Fibroblast of the aortic adventitia (primary cell): ENCODE measurements at places on chromosomes 6 and 20. TPM values are rescaled to one million over a fixed set of nuclear protein-coding genes. Genes with fewer than 3 reads are reported as not detected.

GRCh38 chr6:166465671-166466087 is 82.9 kb upstream of the MPC1 start:
- peak; percentile 78 for DNase-seq

- DNase-seq, result no peak
These were observed 575 bp upstream of the SLC17A9 start for GRCh38 chr20:62951896-62952372.

DNA sequence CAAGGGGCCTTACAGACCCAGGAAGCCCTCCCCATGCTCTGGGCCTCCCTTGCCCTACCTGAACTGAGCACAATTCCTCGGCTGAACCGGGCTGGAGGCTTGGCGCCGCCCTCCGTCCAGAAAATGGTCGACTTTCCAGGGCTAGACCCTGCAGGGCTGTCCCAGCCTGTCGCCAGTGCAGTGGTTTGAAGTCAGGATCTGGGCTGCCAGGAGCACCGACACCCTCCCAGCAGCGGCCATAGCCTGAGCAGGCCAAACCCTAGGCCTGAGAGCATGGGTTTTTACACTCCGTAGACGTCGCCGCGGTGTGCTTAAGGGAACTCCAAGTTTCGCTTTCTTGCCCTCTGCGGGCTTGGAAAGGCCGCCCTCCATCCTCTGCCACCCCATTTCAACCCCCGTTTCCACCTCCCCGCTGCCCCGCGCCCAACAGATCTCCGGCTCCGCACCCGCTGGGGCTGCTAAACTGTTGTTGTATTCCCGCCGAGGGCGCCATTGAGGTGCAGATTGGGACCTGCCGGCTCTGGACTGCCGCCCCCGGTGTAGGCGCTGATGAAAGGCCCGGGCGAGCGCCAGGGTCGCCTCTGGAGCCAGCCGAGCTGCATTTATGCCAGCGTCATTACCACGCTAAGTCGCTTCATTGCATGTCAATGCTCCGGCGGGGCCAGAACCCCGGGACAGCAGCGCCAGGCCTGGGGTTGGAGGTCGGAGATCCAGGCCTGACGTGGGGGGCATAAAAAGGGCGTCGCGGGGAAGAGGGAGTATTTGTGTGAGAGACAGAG is 2.2 kb upstream of the TFAP2A start:
- DNase-seq, result no peak

GRCh38 chr6:134436281-134436815 is 118.4 kb upstream of the SGK1 start:
- peak; percentile 96 for DNase-seq

- no peak for DNase-seq
These were observed 122.1 kb upstream of the SPACA1 start for GRCh38 chr6:87925373-87926060.

GRCh38 chr20:15336536-15336935 is 999.1 kb upstream of the FLRT3 start:
- DNase-seq, result no peak

- peak; percentile 92 for DNase-seq
These were observed 67.8 kb downstream of the TIAM2 start for GRCh38 chr6:155062866-155063341.

GRCh38 chr6:41409489-41409888 is 74.1 kb downstream of the NCR2 start:
- DNase-seq, result no peak

DNA sequence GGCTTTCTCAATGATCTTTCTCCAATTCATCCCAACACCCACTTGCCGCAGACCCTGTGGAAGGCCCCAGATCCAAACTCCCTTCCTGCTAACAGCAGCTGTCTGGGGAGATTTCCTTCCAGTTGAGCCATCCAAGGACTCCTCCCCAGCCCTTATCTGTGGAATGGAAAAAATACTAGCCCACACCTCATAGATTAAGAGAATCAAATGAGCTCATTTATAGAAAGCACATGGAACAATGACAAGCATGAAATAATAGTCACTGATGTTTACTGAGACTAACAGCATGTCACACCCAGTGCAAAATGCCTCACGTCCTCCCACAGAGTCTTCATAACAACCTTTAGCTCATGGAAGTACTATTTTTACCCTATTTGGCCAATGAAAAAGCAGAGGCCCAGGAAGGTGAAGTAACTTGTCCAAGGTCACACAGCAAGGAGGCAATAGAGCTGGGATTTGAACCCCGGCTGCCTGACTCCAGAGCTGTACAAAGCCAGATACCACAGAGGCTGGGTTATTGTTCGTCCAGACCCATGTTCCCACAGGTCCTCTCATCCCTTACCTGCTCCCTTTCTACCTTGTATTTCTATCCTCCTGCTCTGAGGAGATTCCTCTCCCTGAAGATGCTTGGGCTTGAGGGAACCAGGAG is 23.4 kb upstream of the PTGIS start:
- DNase-seq, result peak; percentile 98

DNA sequence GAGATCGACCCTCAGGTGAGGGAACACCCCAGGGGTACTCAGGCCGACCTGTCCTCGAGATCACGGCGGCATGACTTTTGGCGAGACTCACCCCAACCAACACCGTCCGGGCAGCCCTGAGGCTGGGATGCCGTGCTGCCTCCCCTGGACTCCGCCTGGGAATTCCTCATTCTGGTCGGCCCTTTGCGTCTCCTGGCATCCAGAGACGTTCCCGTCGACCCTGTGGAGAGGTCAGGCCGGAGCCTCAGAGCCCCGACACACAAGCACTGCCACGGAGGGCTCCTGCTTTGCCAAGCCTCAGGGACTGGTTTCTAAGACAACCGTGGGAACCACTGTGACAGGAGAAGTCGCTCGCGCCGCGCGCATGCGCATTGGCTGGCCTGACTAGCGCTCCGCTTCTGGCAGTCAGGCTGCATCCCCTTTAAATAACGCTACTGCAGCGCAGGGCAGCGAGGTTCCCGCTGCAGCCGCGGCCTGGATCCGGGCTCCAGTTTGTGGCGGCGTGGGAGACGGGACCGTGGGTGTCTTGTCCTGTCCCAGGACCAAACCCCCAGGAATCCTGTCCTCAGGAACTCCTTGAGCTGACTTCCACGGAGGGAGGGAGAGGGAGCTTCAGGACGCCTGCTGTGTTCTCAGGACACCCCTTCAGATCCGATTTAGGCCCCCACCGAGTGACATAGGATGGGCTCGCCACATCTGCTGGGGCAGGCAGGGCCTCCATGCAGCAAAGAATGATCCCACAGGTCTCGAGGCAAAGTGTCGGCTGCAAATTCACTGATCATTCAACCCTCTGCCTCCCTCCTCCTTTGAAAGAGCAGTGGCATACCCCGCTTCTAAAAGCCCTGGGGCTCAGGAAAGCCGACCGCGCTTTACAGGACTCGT is 163.2 kb upstream of the ZNF337 start:
- peak; percentile 39 for DNase-seq

DNA sequence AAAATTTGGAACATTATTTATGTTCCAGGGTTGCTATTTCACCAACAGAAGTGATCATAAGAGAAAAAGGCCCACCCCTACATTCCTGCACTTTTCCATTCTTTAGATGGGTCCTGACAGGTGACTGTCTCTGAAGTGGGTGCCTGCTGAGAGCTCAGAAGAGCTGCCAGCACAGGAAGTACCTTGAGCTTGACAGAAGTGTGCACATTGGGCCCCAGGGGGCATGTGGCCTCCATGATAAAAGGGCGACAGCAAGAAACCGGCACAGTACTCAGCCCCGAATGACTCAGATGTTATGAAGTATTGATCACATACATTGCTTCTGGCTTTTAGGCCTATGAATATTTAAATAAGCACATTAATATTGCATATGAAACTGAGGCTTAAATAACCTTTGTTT is 150.4 kb downstream of the PCSK2 start:
- no peak for DNase-seq

DNA sequence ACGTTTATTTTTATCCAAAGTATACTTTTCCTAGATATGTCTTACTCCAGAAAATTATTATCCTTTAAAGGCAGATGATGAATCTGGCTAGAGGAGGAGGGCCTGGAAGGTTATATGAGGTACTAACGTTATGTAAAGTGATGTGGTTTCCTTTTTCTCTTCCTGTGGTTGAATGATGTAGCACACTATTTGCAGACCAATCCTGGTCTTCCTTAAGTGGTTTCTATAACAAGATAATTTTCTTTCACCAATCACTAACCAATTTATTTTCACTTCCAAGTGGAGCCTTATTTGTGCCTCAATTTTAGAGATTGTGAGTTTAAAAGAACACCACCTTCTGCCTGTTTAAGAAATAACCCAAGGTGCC is 154.6 kb upstream of the SOX4 start:
- no peak for DNase-seq

- DNase-seq, result no peak
These were observed 8.6 kb upstream of the TUBB2B start for GRCh38 chr6:3236005-3236404.

DNA sequence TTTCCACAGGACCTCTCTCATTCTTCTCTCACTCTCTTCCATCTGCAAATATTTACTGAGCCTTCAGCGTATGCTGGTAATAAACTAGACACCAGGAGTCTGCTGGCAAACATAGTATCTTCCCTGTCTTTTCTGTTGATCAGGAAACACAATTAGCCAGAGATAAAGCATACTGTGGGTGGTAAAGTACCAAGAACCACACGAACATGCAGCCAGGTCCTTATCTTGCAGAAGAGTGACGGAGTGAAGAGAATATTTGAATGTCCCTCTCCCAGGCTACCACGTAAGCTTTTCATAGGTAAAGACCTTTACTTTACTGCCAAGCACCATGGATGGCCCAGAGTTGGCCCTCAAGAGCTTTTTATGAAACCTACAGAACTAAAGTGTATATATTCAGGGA is 13.3 kb downstream of the FHL5 start:
- no peak for DNase-seq

- DNase-seq, result no peak
These were observed 13.5 kb upstream of the PRDM1 start for GRCh38 chr6:106072501-106073090.

- no peak for DNase-seq
These were observed 2.6 kb downstream of the CLIC1 start for GRCh38 chr6:31733734-31734133.

GRCh38 chr6:99121748-99122147 is 174.0 kb upstream of the FBXL4 start:
- no peak for DNase-seq

DNA sequence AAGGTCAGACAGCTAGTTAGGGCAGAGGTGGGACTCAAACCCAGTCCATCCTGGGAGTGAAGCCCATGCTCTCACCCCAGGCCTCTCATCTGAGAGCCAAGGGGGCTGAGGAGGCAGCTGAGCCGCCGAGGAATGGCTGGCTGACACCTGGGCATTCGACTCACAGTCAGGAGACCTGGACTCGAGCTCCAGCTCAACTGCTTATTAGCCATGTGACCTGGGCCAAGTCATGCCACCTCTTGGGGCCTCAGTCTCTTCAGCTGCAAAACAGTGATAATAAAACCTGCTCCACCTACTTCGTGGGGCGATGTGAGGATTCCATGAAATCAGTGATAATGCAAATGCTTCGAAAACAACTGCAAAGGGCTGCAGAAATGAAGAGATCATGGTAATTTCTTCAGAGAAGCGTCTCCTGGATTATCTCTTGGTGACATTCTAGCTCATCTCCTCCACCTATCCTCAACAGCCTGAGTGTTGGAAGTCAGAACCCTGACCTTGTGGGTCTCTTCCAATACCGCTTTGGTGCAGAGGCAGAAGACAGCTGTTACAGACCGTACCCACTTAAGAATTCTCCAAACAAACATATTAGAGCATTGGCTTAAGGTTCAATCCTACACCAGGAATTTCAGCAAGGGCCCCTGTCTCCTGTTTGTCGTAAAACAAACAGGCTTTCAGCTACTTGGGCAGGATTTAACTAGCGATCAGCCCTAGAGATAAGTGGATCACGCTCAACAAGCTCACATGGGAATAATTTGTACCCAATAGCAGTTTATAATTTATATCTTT is 60.0 kb upstream of the PIM1 start:
- no peak for DNase-seq

DNA sequence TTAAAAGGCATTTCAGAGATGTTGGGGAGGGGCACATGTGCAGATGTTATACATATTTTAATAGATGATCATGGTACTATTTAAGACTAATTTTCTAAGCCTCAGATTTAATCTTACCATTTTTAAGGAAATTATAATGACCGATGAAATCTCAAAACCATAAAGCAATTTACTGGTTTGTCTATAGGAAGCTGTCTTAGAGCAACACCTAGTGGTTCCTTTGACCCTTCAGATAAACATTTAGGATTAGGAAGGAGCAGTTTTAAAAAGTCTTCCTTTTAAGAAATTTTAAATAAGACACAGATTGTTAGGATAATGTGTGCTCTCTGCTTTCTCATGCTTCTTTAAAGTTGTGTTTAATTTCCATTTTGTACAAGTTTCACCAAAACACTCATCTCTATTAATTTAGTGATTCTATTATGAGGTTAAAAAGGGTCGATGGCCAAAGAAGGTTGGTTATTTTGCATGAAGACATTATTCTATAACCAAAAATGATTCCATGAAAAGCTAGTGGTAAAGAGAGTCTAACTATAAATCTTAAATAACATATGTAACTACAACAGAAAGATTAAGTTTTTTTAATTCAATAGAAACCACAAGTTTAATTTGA is 376.4 kb downstream of the HACE1 start:
- peak; percentile 3 for DNase-seq

- DNase-seq, result peak; percentile 68
These were observed 10.6 kb downstream of the TAAR1 start for GRCh38 chr6:132648356-132648755.

DNA sequence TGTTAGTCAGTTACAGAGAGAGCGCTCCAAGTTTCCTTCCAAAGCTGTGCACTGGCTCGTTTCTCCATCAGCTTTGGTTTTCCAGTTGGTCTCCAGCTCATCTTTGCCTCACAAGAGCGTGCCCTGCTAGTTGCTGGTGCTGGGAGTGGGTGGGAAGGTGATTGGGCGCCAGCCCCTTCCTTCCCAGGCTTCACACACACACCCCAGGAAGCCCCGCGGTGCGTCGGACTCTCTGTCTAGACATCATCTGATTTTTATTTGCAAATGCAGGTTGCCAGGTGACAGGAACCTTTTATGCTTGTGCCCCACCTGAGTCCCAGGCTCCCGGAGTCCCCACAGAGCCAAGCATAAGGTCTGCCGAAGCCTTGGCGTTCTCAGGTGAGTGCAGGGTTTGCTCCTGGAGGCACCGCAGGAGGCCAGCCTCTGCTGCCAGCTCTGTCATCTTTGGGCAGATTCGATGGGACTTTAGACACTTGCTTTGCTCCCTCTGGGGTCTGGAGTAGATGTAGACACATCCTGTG is 7.1 kb downstream of the IRF4 start:
- DNase-seq, result no peak

DNA sequence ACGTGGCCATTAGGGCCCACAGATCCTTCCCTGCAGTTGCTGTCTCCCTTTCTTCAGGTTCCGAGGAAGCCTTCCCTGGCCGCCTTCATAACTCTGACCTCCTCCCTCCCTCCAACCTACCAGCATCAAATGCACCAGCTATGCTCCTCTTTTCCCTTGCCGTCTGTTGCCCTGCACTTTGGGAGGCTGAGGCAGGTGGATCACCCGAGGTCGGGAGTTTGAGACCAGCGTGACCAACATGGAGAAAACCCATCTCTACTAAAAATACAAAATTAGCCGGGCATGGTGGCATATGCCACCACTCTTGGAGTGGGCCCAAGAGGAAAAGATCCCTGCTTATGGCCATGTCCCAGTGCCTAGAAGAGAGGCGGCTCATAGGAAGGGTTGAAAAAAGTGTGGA is 31.8 kb downstream of the RNASET2 start:
- no peak for DNase-seq

Gene KIFC1
- total RNA-seq, result 49.3 TPM in 1 of 2 replicates, not detected in the other

Gene MMP24
- total RNA-seq, result 0.16 and 0.81 TPM in 2 replicates

Gene SRF
- 17.5 and 17.9 TPM in 2 replicates for total RNA-seq

Gene ZSCAN23
- 6.7 and 12.0 TPM in 2 replicates for total RNA-seq

Gene TAP1
- 11.9 and 25.2 TPM in 2 replicates for total RNA-seq

Gene RNF39
- not detected in 2 replicates for total RNA-seq

Gene FANCE
- 5.1 and 7.7 TPM in 2 replicates for total RNA-seq

Gene RIPPLY2
- total RNA-seq, result not detected in 2 replicates
